ENCODE measurements at places on chromosomes 12 and 14.

- H3K27ac ChIP-seq, result no peak overlapping the region
- H3K36me3 ChIP-seq, result no peaks in the 10 kb centered on the region
- H3K4me3 ChIP-seq, result no peak overlapping the region
- DNase-seq, result no peak
- H3K4me1 ChIP-seq, result peaks cover 8% of the 10 kb centered on the region
- peaks cover 14% of the 10 kb centered on the region for H3K27me3 ChIP-seq
These were observed 4.9 kb upstream of the PLA2G1B start for GRCh38 chr12:120332523-120332922.

DNA sequence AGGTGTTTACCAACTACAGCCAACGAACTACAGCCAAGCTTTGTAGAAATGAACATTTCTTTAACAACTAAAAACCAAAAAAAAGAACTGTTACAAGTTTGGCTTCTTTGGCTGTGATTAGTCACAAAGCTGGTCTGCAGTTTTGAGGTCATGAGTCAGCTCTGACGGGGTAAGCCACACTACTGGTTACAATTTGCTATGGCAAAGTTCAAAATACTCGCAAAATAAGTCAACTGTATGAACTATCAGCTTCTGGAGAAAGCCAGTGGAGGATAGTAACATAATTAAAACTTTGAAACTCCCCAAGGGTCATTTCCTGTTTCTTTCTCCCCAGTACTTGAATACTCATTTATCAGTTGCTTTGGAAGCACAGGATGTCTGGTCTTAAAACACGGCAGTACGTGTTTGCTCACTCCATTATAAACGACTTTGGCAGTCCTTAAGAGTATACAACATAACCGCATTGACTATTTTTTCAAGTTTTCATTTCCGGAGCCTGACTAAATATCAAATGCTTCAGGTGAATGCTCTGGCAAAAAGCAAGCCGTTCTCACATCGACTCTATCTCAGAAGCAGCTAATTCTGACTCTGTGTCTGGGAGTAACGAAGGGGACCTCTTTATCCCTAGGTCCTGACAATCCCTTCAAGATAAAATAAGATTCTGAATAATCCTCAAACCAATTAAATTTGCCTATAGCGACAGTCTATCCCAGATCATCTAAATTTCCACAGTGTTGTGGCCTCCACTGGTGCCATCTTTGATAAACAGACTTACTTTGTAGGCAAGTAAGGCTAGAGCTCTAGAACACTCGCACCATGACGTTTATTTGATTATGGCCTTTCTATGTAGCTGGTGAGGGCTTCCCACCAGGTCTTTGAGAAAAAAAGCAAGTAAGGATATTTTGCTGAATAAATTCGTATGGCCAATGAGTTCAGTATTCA, 10.6 kb downstream of the PHLDA1 start:
- H3K36me3 ChIP-seq, result no peaks in the 10 kb centered on the region
- peak; percentile 55 for DNase-seq
- H3K4me1 ChIP-seq, result peaks cover 16% of the 10 kb centered on the region
- H3K27ac ChIP-seq, result peak overlapping the region; percentile 94
- peak overlapping the region; percentile 62 for H3K4me3 ChIP-seq

DNA sequence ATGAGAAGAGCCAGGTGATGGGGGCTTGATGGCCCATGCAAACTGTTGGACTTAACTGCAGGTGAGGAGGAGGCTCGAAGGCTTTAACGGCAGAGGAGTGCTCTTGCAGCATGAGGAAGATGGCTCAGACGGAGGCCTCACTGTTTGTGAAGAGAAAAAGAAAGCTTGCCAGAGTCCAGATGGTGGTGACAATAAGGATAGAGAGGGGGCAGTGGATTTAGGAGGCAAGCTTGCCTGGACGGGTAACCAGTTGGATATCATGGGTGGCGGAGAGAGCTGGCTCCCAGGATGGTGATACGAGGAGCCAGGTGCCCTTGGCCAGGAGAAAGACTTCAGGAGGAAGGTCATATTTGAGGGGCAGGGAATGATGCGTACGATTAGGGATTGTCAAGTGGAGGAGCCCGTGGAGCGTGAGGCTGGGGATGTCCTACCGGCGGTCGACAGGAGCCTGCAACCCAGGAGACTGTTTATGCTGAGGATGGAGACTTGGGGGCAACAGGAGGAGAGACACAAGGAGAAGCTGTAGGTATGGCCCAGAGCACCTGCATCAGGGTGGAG, 71.8 kb downstream of the CACNA1C start:
- H3K36me3 ChIP-seq, result no peaks in the 10 kb centered on the region
- H3K4me1 ChIP-seq, result no peaks in the 10 kb centered on the region
- no peak for DNase-seq

DNA sequence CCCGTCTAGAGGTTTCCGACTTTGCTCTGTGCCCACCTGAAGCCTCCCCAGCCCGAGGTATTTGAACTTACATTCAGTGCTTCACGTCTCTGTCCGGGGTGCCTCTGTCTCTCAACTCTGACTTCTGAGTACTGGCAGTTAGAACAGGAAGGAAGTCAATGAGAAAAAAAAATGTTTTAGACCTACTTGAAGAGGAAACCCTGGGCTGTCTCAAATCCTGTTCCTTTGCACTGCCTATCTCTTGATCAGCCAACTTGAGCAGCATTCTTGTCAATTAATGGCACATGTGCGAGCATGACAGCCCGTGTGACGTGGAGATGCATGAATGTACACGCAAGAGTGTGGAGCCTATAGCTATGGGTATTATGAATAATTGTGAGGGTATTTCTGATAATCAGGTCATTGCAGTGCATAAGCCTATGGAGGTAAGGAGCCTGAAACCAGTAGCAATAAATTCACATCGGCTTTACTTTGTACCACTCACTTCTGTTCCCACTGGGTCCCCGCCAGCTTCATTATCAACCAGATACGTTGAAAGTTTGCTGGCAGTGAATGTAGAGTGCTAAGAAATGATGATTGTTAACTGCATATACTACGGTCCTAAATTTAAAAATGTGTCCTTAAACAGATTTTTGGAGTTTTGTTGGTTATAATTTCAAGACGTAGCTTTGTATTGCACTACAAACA, at the start of gene ARHGDIB:
Gene ARHGDIB (minus strand): TSS at position 136 of the 687 bp plus-strand sequence. CDS start 10,889 bp downstream, outside the sequence.
- peak within 1 kb of the TSS; percentile 98 for H3K4me3 ChIP-seq
- peak within 1 kb of the TSS; percentile 98 for H3K27ac ChIP-seq
- peak; percentile 71 for DNase-seq

- H3K27me3 ChIP-seq, result no peaks in the 10 kb centered on the region
- H3K4me1 ChIP-seq, result no peaks in the 10 kb centered on the region
- H3K27ac ChIP-seq, result no peak overlapping the region
- peaks cover 43% of the 10 kb centered on the region for H3K36me3 ChIP-seq
- no peak overlapping the region for H3K4me3 ChIP-seq
These were observed 62.2 kb downstream of the PAPOLA start for GRCh38 chr14:96564389-96564788.

DNA sequence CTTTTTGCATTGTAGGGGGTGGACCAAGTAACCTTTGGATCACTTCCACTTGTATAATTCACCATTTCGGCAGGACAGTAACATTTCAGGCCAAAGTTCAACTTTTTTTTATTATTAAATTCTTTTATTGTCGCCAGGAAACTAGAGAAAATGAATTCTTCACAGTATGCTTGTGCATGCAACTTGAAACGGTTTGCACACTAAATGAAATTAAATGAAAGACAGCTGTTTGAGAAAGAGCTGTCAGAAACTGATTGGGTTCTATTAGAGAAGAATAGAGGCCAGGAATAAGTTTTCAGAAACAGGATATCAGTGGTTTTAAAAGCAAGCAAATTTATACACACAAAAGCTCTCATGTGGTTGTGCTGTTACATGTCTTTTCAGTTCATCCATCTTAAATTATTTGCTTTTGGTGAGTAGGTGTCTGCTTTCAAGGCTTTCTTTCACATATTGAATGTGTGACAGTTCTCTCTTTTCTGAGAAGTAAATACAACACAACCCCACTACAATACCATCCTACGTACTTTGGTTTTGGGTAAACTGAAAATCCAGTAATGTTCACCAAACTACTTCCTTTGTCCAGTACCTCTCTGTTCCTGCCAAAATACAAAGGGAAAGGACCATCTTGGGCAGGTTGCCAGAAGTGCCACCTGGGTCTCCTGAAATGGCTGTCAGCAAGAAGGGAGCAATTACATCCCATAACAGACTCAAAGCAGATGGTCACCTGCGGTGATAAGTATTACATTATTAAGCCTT, 291.7 kb downstream of the RAD51B start:
- no peak overlapping the region for H3K4me3 ChIP-seq
- DNase-seq, result no peak
- no peak overlapping the region for H3K27ac ChIP-seq
- no peaks in the 10 kb centered on the region for H3K36me3 ChIP-seq
- H3K27me3 ChIP-seq, result no peaks in the 10 kb centered on the region

DNA sequence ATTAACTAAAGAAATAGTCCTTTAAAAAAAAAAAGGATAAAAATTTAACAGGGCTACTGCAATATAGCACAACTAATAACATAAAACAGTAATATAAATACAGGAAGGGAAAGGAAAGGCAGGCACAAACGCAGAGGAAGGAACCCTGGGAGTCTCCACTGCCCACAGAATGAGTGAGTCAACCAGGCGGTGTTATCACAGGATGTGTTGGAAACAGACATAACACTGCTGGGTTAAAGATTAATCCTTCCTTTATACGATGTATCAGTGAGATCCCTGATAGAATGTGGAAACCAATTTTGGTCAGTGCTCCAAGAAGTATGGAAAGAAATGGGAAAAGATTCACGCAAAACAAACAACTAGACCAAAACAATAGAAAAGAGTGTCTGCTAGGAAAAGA, 47.9 kb downstream of the FGD6 start:
- H3K27ac ChIP-seq, result no peak overlapping the region
- DNase-seq, result no peak
- H3K36me3 ChIP-seq, result no peaks in the 10 kb centered on the region
- no peaks in the 10 kb centered on the region for H3K27me3 ChIP-seq

DNA sequence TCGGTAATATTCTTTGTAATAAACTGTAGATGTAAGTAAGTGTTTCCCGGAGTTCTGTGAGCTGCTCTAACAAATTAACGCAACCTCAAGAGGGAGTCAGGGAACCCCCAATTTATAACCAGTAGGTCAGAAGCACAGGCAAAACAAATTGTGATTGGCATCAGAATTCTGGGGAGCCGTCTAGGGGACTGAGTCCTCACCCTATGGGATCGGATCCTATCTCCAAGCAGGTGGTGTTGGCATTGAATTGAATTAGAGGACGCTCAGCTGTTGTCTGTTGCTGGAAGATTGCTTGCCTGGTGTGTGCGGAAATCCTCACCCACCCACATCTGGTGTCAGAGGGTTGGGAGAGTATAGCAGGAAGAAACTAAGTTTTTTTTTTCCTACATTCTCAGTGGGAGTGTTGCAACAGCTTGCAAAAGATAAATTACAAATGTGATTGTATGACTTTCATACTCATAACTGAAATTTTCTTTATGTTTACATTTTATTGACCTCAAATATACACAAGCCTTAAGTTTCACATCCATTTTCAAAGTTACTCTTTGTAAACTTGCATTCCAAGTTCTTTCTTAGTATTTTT, 5.5 kb downstream of the TMEM52B start:
- H3K27ac ChIP-seq, result no peak overlapping the region
- H3K4me1 ChIP-seq, result peaks cover 2% of the 10 kb centered on the region
- DNase-seq, result no peak

DNA sequence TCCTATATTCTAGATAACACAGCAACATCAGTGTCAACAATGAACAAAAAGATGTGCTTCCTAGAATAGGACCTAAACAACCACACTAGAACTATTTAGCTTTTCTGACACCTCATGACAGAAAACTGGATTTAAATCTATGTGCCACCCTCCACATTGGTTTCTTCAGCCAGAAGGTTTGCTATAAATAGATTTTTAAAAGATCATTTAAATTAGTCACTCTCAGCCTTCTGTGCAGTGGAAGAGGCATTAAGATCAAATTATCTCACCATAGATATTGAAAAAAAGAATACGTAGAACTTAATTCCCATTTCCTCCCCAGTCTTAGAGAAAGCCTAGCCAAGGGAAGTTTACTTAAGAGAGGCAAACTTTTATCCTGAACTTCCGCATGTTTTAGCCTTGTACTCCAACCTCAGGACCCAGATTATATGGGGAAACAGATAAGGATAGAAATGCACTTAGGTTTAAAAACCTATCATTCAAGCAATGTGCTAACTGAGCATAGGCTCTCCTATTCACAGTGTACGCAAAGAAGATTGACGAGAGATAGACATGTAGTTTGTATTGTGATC, 59.6 kb downstream of the NELL2 start:
- H3K27me3 ChIP-seq, result no peaks in the 10 kb centered on the region
- H3K4me3 ChIP-seq, result no peak overlapping the region
- DNase-seq, result no peak

GRCh38 chr14:54625112-54625511, 58.2 kb downstream of the SAMD4A start:
- DNase-seq, result no peak
- H3K36me3 ChIP-seq, result peaks cover 4% of the 10 kb centered on the region
- H3K4me3 ChIP-seq, result no peak overlapping the region
- no peaks in the 10 kb centered on the region for H3K27me3 ChIP-seq
- H3K27ac ChIP-seq, result no peak overlapping the region

GRCh38 chr12:76952995-76953394, 74.2 kb upstream of the CSRP2 start:
- H3K4me3 ChIP-seq, result no peak overlapping the region
- no peak overlapping the region for H3K27ac ChIP-seq
- no peak for DNase-seq
- no peaks in the 10 kb centered on the region for H3K36me3 ChIP-seq

DNA sequence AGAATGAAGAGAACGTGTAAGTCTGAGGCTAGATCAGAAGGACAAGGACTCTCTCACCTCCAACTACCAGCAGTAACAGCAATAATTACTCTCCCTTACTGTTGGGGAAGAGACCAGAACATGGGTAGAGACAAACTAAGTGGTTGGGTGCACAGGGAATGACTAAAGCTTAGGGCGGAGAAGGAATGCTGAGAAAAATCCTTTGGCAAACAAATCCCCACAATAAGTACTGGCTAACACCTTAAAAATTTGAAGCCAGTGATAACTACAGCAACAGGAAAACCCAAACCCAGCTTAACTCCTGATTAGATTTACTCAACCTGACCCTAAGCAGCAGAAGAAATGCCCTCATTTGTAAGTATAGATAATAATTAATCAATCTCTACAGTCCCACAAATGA, 759.0 kb downstream of the AACS start:
- H3K27me3 ChIP-seq, result peaks cover 5% of the 10 kb centered on the region
- no peak for DNase-seq
- no peak overlapping the region for H3K4me3 ChIP-seq
- H3K36me3 ChIP-seq, result no peaks in the 10 kb centered on the region
- H3K4me1 ChIP-seq, result no peaks in the 10 kb centered on the region

- no peak for DNase-seq
- H3K27me3 ChIP-seq, result no peaks in the 10 kb centered on the region
- no peak overlapping the region for H3K4me3 ChIP-seq
- H3K27ac ChIP-seq, result peak overlapping the region; percentile 47
- H3K4me1 ChIP-seq, result peaks cover 32% of the 10 kb centered on the region
These were observed 5.8 kb downstream of the MAX start for GRCh38 chr14:65096323-65097089.

- H3K27me3 ChIP-seq, result no peaks in the 10 kb centered on the region
- no peak for DNase-seq
- peaks cover 14% of the 10 kb centered on the region for H3K36me3 ChIP-seq
- H3K4me1 ChIP-seq, result no peaks in the 10 kb centered on the region
- H3K27ac ChIP-seq, result no peak overlapping the region
These were observed 50.6 kb downstream of the WDHD1 start for GRCh38 chr14:54976316-54976715.

- peak overlapping the region; percentile 20 for H3K27ac ChIP-seq
- no peak overlapping the region for H3K4me3 ChIP-seq
- H3K27me3 ChIP-seq, result no peaks in the 10 kb centered on the region
These were observed 223.1 kb downstream of the RAD51B start for GRCh38 chr14:68042586-68043210.
